ENCODE measurements at places on chromosomes 13 and 19.

GRCh38 chr13:113934576-113934975, 39.3 kb downstream of the C13orf46 start:
- DNase-seq = no peak

- no peak for DNase-seq
Observed at GRCh38 chr13:112697756-112698655, 8.2 kb downstream of the ATP11A start.

DNA sequence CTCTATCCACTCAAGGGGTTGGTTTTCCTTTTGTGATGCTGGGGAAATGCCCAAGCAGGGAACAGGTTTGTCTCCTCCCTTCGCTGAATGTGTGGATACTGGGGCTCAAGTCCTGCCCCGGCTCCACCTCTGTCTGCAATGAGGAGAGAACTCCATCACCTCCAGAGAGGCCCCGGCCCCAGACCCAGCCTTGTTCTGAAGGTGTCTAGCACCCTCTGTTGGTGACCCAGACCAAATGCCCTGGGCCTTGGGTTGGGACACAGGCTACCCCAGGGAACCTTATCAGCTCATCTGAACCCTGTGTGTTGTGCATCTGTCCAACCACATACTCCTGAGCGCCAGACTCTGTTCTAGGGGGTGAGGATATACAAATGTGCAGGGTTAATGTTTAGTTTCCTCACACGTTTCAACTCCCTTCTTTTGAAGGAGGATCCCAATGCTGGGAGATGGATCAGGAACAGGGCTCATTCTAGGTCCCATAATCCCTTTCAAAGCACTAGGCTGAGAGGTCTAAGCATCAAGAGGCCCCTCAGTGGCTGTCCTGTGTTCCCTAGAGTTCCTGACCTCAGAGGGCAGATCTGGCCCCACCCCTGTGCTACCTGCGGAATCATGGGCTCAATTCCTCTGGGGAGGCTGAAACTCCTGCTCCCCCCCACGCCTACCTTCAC, 112.5 kb upstream of the SLC7A1 start:
- DNase-seq = peak; percentile 60

- DNase-seq = peak; percentile 88
Observed at GRCh38 chr19:50728084-50728737, 5.0 kb downstream of the CLEC11A start.

DNA sequence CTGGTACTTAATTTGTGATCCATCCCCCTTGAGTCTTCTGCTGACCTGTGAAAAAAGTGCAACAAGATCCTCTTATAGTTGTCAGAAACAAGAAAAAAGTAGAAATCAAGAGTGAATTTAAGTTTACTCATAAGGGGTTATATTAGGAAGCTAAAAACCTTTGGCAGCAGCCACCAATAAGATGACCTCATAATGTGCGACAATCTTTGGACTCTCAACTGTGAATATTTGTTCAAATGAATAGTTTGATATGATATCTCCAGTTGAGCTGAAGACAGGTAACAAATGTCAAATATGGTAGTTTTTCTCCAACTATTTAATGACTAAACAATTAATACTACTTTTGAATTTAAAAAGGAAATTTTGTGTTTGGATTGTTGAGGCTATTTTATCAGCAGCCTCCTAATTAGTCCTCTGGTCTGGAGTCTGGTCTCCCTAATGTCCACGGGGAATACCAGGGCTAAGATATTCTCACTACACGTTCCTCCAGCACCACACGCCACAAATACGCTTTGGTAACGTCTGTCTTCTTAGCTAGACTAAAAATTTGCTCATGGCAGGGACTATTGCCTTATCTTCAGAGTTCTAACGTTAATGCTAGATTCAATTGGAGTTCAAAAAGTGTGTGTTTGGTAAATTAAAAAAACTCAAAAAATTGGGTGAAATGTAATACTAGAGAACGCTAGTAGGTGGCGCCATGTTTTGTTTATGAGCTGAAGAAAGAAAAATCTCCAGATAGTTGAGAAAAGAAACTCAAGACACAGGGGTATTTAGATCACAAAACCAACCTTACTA, 51.0 kb upstream of the PDX1 start:
- DNase-seq = peak; percentile 61

DNA sequence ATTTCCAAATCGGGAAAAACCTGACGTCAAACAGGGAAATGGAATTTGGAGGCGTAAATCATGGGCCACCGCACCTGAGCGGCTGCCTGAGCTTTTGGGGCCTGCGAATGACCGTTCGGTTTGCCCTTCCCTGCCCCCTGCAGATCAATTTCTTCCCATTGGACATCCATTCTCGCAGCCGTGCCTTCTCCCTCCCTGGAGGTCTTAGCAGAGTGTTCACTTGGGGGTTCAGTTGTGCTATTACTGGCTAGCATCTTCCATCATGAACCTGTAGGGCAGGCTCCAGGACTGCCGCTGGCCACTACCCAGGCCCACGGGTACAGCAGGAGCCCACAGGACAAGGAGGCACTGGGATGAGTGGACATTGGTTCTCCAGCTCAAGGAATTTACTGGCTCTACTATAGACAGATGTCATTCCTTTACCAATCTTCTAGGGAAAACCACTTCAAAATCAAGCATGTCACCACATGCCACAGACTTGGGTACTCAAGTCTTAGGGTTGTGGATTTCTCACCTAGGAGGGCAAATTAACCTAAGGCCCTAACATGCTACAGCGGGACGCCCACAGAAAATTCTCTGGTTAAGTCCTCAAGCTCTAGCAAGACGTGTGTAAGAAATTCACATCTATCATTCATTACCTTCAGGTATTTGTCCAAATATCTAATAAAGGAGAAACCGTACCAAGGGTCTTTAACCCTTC, 75.5 kb downstream of the COL4A1 start:
- DNase-seq = no peak

DNA sequence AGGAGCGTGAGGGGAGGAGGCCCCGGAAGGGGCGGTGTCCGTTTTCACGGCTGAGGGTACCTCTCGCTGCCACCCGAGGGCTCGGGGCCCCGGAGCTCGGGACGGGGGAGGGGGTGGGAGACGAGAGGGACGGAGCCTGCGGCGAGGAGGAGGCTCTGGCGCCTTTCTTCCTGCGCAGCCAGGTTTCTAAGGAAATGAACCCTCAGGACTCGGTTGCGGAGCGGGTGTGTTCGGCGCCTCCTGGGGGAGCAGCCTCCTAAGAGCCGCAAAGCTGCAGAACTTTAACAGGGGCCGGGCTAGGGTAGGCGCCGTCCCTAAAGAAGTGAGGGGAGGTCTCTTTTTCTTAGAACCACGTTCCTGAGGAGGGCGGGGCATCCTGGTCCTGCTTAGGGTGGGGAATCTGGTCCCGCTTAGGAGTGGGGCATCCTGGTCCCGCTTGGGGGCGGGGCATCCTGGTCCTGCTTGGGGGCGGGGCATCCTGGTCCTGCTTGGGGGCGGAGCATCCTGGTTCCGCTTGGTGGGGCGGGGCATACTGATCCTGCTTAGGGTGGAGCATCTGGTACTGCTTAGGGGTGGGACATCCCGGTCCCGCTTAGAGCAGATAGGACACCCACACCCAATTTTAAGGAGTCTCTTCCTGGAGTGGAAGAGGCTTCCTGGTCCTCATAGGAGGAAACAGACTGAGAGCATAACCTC, 6.2 kb downstream of the SYT5 start:
- no peak for DNase-seq

GRCh38 chr19:51127755-51128154, 3.0 kb downstream of the SIGLEC9 start:
- DNase-seq = peak; percentile 85

DNA sequence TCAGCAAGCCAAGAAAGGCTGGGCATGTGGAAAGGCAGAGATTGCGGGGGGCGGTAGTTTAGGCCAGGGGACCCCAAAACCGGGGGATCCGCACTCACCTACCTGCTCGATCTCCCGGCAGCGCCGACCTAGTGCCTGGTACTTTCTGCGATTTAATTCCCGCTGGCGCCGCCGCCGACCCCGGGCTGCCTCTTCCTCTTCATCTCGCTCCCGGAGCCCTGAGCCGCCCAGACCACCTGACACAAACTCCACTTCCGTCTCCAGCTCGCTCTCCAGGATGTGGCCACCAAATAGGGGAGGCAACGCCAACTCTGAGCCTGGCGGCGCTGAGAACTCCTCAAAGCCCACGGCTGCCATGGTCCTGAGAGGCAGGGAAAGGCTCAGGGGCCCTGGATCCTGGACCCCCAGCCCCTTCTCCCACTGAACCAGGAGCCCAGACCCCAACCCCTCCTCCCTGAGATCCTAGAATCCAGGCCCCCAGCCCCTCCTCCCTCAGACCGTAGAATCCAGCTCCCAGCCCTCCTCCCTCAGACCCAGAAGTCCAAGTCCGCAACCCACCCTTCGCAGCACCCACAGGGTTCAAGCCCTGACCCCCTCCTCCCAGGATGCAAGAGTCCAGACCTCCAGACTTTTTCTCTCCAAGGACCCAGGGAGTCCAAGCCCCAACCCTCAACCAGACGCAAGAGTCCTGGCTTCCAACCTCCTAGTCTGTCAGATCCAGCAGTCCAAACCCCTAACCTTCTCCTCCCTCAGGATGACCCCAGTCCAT, 933 bp downstream of the TFPT start:
- DNase-seq = peak; percentile 70

GRCh38 chr13:101262306-101262705, 154.0 kb downstream of the NALCN start:
- no peak for DNase-seq

- no peak for DNase-seq
Observed at GRCh38 chr13:44566601-44567000, 9.5 kb downstream of the TSC22D1 start.

DNA sequence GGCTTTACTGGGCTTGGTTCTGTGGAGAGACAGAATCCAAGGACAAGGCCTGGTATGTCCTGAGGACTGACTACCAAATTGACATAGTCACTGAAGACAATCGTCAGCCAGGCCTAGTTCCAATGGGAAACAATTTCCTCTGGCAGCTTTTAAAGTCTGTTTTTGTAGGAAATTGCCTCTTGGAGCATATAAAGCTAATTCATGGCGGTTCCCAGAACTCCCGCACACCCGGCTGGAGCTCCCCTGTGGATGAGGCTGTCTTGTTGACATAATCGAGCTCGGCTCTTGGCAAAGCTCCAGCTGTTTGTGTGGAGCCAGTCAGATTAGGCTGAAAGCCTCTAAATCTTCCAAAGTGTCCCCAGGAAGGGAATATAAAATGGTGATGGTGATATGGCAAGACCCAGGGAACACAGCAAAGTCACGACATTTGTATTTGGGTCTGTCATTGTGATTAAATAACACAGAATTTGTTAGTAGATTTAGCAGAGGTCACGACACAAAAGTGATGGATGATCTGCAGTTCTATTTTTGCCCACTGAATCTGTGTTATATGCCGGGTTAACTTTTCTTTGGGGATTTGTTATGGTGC, 395.0 kb downstream of the PCDH9 start:
- DNase-seq = no peak

- no peak for DNase-seq
Observed at GRCh38 chr13:107284173-107284572, 716.2 kb upstream of the ARGLU1 start.

DNA sequence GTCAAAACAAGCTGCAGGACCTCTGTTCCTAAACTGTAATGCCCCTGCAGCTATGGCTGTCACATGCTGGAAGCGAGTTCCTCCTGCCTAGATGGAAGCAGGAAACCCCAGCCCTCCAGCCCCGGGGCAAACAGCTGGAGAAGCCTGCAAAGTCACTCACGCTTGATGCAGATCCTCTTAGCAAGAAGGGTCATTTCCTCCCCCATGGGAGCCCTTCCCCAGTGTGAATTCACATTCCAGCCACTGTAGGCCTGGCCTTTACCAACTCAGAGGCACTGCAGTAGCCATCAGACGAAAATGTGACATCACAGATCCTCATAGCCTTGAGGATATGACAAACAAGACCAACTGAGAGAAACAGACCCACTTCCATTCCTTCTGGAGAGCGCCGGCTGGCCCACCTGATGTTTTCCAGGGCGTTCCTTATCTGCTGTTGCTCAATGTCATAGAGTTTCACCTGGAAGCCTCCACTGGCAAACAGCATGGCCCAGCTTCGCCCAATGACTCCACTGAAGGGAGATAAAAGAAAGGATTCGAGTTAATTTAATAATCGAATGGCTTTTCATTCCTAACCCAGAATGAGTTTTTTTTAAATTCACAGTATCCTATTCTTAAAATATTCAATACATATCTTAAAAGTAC, 13.5 kb downstream of the CRYL1 start:
- DNase-seq = peak; percentile 18

GRCh38 chr13:110942248-110942981, 27.5 kb upstream of the ANKRD10 start:
- DNase-seq = no peak

GRCh38 chr13:31054632-31055031, 107.1 kb downstream of the HSPH1 start:
- no peak for DNase-seq

GRCh38 chr13:19940106-19940505, 18.4 kb upstream of the ZMYM2 start:
- DNase-seq = no peak

DNA sequence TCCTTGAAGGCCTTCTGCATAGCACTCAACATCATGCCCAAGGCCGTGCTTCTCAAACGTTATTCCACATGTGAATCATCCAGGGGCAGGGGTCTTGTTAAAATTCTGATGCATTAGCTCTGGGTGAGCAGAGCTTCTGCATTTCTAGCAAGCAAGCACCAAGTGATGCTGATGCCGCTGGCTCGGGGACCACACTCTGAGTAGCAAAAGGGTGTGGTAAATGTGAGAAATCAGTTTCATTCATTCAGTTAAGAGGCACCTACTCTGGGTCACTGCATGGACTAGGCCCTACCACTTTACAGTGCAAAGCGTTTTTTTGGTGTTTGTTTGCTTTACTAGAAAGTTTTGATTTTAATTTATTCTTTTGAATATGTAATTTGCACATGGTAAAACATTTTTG, 7.2 kb downstream of the KRTDAP start:
- DNase-seq = no peak

- peak; percentile 78 for DNase-seq
Observed at GRCh38 chr19:49664171-49665035, 1.3 kb downstream of the IRF3 start.

- DNase-seq = no peak
Observed at GRCh38 chr19:1408300-1409203, 1.2 kb downstream of the DAZAP1 start.

DNA sequence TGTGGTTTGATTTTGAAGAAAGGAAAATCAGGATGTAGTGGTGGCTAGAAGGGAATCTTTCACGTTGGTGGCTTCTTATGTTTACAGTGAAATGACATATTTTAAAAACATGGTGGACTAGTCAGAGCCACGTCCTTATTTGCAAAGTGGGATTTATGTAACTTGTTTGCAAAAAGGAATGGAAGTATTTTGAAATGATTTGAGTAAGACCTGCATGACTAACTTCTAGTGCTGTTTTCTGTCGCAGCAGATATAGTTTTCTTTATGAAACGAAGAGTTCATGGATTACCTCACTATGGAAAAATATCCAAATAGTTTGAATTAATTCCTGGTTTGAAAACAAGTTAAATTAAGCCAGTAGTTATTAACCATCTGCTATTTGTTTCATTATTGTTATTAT, 476.5 kb downstream of the MYO16 start:
- DNase-seq = no peak

GRCh38 chr13:96492766-96493165, 402.9 kb downstream of the HS6ST3 start:
- DNase-seq = no peak

- DNase-seq = no peak
Observed at GRCh38 chr13:98372876-98373275, 195.8 kb upstream of the RNF113B start.
